ENCODE measurements at places on chromosomes 5 and 9.
A peak's percentile ranks its signal among the peaks of the same experiment; 100 is the strongest.

GRCh38 chr5:173643964-173644363 is 27.5 kb upstream of the BOD1 start:
- no peak for DNase-seq

- DNase-seq: peak; percentile 18
Observed at GRCh38 chr5:134070725-134071613, 43.5 kb upstream of the TCF7 start.

DNA sequence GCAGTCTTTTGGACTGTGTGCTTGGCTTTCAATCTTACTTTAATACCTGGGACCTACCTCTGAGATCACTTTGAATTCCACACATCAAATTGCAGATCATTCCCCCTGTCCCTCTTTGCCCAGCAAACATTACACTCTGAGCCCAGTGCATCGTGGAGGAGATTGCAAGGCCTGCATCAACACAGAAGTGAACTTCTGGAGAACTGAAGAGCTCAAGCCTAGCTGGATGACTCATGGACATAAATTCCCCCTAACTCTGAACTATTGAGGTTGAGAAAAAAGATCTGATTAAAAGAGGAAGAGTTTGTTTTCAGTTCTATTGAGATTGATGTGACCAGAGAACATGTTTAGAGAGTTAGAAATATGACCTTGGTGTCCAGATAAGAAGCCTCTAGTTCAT is 316.0 kb upstream of the DMAC1 start:
- peak; percentile 1 for DNase-seq

GRCh38 chr5:145681686-145682085 is 153.5 kb downstream of the PRELID2 start:
- peak; percentile 69 for DNase-seq

DNA sequence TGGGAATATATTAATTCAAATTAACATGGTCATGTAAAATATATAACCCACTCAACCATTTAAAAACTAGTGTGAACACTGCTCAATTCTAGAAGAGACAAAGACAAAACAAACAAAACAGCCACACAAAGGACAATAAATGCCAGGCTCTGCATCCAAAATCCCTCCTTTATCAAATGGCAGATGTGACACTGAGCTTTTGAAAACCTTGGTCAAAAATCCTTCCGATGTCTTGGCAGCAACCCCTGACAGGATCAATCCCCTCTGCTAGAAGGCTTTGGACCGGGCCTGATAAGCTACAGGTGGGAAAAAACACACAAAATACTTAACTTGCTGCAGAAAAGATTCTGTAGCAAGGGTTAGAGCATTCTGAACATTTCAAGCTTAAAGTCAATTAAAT is 61.5 kb downstream of the ZFR start:
- DNase-seq: no peak
